ENCODE measurements at places on chromosomes 3 and 15.

GRCh38 chr3:108117241-108117775, 26.5 kb upstream of the CD47 start:
- DNase-seq: no peak

GRCh38 chr3:16587681-16588060, 17.6 kb downstream of the DAZL start:
- DNase-seq: no peak

GRCh38 chr15:42270551-42270950, 2.5 kb upstream of the GANC start:
- DNase-seq: no peak

DNA sequence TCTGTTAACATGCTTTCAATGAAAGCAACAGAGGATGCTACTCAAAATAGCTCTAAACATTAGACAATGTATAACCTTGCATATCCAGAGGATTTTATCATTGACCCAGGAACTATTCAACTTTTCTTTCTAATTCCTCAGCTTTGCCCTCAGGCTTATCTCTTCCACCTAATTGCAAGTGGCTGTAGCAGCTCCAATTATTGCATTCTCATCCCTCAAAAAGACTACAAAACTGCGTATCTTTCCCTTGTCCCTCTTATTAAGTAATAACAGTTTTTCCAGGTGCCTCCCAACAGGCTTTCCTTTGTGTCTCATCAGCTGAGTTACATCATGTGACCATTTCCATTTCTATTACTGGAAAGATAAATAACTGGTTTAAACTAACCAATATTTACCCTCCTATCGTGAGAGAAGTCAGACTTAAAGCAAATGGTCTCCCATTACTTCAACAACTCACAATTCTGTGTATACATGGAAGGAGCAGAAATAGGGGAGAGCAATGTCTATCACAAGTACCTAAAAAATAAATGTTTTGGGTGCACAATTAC, 78.0 kb upstream of the MBNL1 start:
- no peak for DNase-seq

DNA sequence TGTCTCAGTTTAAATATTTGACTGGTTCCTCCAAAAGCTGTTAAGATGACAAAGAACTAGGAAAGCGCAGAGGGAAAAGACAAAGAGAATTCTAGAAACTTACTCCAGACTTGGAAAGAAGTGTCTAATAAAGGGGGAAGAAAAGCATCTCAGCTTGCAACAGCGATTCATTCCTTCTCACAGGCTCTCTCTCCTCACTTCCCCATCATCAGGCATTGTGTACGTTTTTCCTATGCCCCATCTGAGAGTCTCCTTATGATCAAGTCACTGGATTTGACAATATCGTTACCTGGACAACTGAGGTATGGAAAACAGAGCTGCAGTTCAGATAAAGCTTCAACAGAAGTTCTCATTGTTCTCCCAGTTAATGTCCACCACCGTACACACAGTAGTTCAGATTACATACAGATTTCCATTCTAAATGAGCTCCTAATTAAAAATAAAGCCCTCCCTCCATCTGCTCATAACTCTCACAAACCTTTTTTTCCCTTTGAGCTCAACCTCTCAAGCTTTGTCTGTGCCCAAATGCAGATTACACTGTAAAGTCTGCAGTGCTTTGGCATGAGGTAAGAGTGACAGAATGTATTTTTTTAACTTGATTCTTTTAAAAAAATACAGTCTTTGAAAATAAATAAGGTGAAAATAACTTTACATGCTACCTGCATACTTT, 254.4 kb upstream of the THBS1 start:
- DNase-seq: no peak

DNA sequence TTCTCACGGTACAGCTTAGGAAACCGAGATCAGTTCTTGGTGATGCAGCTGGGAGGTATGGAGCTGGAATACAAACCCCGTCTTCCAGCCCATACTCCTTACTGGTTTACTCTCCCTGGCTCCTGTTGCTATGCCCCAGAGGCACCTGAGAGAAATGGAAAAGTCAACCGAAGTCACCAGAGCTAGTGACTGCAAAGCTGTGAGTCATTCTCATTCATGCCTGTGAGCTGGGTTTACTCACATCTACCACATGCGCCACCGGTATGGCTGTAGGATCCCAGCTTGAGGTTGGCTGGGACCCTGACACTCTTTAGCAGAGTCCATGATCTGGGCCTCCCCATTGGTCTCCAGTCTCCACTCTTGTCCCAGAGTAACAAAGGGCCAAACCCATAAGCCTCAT, 111.5 kb upstream of the ETV5 start:
- no peak for DNase-seq

Data from naive thymus-derived CD4-positive, alpha-beta T cell (primary cell).